Fibroblast of lung (primary cell): ENCODE measurements at places on chromosomes 2 and 18. TPM values are rescaled to one million over a fixed set of nuclear protein-coding genes. Genes with fewer than 3 reads are reported as not detected.
A peak's percentile ranks its signal among the peaks of the same experiment; 100 is the strongest.

ASTL gene
- not detected in 2 replicates for total RNA-seq

TFPI gene
- 111 and 117 TPM in 2 replicates for total RNA-seq

GRCh38 chr2:180707884-180708205 is 272.6 kb upstream of the UBE2E3 start:
- peak; percentile 93 for DNase-seq

DNA sequence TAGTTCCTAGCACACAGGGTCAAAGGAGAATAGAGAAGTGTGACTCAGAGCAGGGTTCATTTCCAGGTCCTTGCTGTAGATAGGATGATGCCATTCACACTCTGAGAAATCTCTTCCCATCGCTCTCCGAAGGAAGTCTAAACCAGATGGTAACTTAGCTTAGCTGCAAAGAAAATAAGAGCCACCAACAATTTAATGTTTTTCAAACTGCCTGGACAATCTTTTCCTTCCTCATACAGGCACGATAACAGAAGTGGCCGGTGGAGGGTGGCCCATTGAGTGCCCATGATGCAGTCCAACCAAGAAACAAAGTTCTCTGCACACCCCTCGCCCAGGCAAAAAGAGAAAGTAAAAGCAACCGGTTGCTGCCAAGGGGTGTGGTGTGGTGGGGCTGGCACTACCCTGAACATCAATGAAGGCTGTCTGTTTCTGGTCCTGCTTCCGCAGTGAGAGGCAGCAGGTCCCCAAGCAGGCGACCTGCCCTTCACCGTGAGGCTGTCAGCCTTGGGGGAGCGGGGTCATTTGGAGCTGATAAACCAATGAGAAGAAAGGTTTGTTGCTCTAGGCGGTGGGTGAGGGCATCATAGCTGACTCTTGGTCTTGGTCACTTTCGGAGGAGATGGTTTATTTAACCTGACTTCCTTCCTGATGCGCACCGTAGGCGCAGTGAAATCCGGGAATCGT is 105.6 kb upstream of the CD302 start:
- DNase-seq = peak; percentile 32

- no peak for DNase-seq
Observed at GRCh38 chr2:20852670-20853069, 29.8 kb upstream of the LDAH start.

GRCh38 chr2:113886479-113887008 is 3.3 kb upstream of the ACTR3 start:
- DNase-seq = peak; percentile 94

GRCh38 chr18:76982841-76983583 is 149.6 kb downstream of the MBP start:
- peak; percentile 65 for DNase-seq
